ENCODE measurements at places on chromosomes 2 and 18.

GRCh38 chr2:26740890-26741302 lies 23.2 kb upstream of the SLC35F6 start:
- no peak for DNase-seq

DNA sequence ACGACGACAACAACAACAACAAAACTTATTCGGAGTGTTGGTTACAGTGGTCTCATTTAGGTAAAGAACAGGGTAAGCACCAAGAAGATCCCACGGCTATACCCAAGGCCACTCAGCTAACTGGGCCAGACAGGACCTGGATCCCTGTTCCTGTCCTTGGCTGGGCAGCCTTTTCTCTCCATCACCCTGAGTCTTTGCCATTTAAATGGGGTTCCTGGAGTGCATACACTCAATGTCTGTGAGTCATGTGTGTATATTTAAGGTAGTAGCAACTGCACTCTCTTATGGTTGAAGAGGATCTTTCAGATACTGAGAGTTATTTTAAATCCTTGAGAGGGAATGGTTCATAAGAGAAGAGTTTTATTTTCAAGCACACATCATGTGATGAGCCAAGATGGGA lies 35.3 kb downstream of the ADCYAP1 start:
- no peak for DNase-seq

DNA sequence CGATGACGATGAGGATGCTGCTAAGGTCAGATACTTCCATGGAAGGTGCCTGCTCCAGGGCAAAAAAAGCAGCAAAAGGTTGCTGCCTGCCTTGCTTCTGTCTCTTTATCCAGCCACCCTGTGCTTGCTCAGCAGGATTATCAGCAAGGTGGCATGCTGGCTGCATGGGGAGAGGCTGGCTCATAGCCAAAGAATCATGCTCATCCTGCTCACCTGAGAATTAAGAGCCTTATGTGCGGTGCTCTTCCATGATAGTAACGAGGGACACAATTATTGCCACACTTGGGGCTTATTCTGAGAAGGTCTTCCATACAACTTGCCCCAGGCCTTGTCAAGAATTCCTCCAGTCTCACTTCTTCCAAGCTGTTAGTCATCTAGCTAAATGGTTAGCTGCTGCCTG lies 60.4 kb upstream of the SEC11C start:
- no peak for DNase-seq

- no peak for DNase-seq
These were observed 1356.1 kb upstream of the NRXN1 start for GRCh38 chr2:52387937-52388590.

DNA sequence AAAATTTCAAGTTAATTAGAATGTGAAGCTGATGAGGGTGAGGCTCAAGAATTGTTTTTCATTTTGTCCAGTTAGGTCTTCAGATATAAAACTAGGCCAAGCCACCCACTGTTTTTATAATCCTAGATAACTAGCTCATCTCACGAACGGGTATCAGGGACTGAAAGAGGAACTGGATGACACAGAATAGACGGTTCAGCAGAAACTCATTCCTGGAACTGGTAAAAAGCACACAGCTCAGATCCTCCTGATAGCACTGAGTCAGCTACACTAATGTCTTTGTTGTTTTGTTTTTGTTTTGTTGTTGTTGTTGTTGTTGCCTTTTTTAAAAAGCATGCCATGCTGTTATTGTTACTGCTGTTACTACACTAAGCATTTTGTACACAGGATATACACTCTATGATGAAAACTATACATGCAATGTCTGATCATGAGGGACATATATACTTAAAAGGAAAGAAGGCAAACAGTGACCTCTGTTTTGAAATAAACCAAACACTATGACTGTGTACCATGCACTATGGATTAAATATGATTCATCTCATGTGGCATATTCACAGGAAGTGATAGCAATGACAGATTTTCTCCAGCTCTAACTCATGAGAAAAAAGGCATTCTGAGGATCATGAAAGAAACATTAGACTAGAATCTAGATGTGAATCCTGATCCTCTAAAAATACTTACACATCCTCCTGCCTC lies 437.6 kb downstream of the NCKAP5 start:
- peak; percentile 39 for DNase-seq

DNA sequence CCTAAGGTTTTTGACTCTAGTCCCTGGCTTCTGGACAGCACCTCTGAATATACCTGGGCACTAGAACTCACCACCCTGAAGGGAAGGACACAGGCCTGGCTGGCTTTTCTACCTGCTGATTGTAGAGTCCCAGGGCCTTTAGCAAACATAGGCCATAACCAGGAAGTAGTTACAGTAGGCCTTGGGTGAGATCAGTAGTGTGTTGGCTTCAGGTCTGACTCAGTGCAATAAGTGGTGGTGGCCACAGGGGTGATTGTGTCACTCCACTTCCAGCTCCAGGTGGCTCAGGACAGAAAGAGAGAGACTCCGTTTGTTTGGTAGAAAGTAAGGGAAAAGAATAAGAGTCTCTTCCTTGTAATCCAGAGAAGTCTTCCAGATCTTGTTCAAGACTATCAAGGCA lies 101.7 kb upstream of the LGALSL start:
- DNase-seq: no peak

DNA sequence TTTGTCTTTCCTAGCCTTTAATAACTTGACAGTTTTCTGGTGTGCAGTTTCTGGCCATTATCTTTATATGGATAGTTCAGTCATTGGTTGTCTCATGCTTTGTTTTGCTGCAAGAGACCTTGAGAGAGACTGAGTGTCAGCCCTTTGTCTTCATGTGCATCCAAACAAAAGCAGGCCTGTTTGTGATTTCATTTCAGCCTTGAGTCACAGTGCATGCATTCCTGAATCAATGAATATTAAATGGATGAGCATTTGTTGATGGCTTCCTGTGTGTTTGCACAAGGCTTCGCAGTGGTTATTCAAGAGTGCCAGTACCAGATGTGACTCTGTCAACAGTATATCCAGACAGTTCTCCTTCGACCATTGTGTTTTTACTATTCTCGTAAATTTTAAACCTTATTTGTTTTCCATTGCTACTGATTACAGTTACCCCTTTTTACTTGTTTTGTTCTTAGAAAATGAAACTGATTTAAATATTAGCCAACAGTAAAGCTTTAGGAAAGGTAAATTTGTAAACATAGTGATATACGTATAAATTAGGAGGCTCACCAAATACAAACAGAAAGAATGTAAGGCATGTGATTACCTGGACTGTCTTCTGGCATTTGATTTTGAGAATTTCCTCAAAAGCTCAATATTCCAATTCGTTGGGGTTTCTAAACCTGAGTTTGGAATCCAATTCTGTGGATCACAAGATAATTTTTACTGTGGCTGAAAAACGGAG lies 319.8 kb downstream of the CTNNA2 start:
- DNase-seq: no peak

DNA sequence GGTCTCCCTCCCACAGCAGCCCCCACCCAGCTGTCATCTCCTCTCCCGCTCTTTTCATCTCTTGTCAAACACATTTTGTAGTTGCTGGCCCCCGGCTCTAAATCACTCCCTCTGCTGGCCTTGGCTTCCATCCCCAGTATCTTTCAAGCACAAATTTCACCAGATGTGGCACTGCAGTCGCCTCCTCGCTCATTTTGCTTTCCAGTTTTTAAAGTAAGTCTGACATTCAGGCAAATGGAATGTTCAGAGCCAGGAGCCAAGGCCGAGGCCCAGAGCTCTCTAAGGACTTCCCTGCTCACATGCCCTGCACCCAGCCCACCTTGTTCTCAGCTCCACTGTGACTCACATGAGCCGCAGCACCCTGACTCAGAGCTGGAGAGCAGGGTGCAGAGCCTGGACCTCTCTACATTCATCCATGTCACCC lies 158.4 kb downstream of the GALNT14 start:
- peak; percentile 80 for DNase-seq

GRCh38 chr2:143142598-143142997 lies 13.4 kb downstream of the ARHGAP15 start:
- DNase-seq: no peak

GRCh38 chr2:102301867-102302362 lies 9.4 kb upstream of the IL1RL1 start:
- DNase-seq: peak; percentile 2

DNA sequence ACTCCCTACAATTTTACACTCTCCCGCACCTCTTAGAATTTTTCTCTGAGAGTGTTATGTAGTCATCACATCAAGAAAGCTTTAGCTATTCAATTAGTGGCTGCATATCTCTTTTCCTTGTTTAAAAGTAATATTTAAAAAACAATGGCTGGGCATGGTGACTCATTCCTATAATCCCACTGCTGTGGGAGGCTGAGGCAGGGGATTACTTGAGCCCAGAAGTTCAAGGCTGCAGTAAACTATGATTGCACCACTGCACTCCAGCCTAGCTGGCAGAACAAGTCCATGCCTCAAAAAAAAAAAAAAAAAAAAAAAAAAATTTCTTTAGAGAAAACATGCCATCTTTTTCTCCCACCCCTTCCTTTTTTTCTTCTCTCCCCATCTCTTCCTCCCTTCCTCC lies 44.3 kb downstream of the AQP4 start:
- no peak for DNase-seq

DNA sequence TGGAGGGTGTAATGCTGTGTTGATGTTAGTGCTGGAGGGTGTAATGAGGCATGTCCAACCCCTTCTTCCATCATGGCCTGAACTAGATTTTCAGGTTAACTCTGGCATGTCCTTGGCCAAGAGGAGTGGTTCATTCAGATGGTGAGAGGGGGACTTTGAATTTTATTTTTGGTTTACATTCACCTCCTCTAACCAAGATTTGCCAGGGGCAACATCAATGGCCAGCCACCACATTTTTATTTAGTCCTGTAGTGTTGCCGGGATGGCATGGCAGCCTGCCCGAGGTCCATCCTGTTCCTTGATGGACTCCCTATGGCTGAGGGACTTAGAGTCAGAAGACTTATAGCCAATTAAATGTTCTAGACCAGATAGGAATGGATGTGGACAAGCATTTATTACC lies 484.6 kb upstream of the HS6ST1 start:
- DNase-seq: no peak

- no peak for DNase-seq
These were observed 87.4 kb upstream of the SP3 start for GRCh38 chr2:174052584-174052976.

DNA sequence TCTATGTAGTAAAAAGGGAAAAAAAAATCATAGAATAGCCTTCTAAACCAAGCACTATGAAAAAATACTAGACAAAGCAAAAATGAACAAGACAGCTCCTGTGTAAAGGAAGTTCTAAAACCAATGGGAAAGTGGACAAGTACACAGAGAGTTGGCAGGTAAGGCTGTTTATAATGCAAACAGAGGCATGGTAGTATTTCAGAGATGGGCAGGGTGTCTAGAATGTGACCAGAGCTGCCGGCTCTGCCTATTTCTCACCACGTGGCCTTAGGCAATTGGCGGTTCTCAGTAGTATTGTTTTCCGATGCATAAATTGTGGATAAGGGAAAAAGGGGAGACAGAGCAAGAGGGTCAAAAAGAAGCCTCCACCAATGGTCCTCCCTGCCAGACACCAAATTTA lies 173.6 kb downstream of the ANKRD30B start:
- no peak for DNase-seq

- no peak for DNase-seq
These were observed 68.1 kb upstream of the HAAO start for GRCh38 chr2:42860319-42861094.

GRCh38 chr2:9539531-9539930 lies 16.1 kb downstream of the ADAM17 start:
- no peak for DNase-seq

- peak; percentile 39 for DNase-seq
These were observed 616.1 kb upstream of the LRATD1 start for GRCh38 chr2:14016289-14016955.

- DNase-seq: no peak
These were observed 560.9 kb downstream of the LRP1B start for GRCh38 chr2:141569941-141570340.

GRCh38 chr2:241770936-241771285 lies 5.7 kb upstream of the GAL3ST2 start:
- DNase-seq: no peak

GRCh38 chr2:51484605-51485004 lies 452.7 kb upstream of the NRXN1 start:
- no peak for DNase-seq

DNA sequence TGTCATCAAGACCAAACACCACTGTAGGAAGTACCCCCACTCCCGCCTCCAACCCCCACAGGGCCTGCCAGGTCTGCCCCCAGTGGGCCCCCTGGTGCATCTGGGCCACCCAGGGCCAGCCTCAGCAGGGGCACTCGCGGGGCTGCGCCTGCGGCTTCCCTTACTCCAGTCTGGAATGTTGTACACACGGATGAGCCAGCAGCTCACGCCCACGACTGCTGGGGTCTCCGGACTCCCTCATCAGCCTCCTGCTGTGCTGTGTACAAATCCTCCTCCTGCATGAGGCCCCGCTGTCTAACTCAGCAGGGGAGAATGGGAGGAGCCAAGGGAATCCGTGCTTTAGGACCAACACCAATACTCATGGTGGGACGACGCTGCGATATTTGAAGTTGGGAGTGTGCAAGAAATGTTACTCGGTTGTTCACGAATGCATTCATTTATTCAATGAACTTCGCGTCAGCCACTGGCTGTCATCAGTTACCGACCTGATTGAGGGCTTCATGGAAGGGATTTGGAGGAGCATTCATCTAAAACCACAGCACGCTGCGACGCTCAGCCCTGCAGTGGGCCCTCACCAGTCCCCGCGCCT lies 654 bp upstream of the ASB1 start:
- DNase-seq: peak; percentile 90

- DNase-seq: no peak
These were observed 476.0 kb downstream of the EIPR1 start for GRCh38 chr2:2901384-2902345.

DNA sequence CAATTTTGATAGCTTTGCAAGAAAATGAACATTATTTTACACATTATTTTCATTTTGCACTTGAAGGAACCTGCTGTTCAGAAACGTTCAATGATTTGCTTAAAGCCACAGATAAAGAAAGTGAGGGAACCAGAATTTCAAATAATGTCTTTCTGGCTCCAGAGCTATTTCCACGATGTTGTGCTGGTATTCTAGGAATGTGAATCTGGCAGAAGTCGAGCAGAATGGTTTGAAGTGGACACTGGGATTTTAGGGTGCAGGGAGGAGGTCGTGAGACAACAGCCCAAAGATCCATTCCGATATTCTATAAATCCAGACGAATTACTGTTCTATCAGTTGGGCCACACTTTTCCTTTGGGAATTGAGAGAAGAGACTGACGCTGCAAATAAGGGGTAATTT lies 2.2 kb downstream of the CCDC102B start:
- DNase-seq: no peak

DNA sequence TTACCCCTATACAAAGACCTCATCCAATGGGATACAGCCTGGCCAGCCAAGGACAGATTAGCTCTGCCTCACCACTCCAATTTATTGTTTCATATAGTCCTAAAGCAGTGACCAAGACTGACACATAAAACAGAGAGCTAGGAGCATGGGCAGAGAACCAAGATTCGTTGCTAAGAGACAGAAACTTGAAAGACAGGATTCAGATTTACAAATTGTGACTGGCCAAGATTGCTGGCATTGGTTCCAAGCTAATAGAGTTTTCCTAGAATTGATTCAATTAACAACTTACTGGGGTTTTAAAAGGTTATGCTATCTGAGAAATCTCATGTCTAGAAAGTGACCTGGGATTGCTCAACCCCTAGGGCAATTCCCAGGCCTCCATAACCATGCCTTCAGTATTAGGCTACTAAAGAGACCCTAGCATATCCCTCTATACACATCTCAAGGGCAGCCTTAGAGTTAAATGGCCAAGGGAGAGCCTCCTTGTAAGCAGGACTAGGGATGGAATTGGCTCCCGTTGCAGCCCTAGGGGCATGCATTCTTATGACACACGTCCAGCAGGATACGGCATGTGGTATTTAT lies 75.6 kb downstream of the ICOS start:
- DNase-seq: no peak

All from A172 (cell line).